ENCODE measurements at places on chromosomes 12 and 14.

DNA sequence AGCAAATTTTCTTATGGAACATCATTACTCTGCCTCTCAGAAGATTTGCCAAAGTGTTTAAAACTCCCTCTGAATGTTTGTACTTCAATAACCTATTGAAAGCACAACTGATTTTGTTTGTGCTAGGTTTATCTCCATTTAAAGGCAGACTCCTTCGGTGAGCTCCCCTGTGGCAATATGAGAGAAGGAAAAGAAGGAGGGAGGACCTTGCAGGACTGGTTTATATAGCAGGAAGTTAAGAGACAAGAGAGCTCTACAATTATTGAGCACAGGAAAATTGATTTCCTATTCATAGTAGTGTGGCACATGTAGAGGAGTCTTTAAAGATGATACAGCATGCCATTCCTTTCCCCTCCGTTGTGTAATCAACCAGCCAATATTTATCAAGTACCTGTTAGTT lies 75.5 kb downstream of the PDE3A start:
- no peak for DNase-seq

DNA sequence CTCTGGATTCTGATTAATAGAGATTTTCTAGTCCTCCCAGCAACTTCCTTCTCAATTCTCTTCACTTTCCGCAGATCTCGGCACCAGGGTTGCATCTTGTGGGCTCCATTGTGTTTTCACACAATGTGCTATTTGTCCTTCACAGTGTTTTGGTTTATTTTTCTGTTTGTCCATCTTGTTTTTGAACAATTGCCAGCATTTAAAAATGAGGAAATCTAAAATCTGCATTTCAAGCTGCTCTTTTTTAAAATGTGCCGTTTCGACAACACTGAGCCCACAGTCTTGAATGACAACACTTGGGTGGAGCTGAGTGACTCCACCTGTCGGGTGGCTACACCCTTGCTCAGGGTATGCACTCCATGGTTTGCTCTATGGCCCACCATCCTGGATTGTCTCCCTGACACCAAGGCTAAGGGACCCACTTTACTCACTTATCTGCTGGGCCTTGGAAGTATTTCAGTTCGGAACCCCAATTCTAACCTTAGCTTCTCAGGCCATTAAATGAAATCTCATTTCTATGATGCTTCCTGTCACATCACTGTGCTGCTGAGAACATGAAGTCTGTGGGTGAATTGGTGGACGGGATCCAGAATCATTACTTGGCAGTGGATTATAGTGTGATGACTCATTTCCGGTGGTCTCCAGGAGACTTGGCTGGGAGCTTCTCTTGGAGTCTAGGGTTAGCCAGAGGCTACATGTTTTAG lies 3.4 kb upstream of the MYRFL start:
- no peak for DNase-seq

GRCh38 chr14:51621654-51622053 lies 30.1 kb upstream of the FRMD6 start:
- no peak for DNase-seq

- no peak for DNase-seq
These were observed 47.1 kb downstream of the SERPINA3 start for GRCh38 chr14:94659256-94659655.

DNA sequence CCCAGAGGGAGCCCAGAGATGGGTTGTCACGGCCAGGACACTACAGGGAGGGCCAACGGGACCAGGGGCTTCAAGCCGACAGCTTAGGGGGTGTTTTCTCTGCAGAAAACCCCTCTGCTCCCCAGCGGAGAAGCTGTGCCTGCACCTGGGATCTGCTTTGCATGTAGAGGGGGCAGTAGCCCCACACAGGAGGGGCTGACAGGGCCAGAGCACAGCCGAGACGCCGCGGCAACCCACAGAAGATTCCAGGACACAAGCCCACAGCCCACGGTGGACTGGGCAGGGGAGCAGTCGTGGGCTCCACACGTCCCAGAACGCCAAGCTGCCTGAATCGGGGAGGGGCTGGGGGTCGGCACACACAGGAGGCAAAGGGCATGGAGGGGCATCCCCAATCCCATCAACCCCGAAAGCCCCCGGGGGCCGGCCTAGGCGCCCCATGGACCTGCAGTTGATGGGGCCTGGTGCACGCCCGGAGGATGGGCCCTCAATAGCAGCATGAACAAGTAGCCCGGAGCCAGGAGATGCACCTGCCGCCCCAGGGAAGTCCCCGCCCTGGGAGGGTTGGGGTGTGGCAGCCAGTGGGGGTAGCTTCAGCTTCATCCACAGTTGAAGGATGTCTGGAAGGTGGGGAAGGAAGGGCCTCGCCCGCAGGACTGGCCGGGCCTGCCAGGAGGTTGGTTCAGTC lies 30.5 kb upstream of the TMEM179 start:
- DNase-seq: no peak

- no peak for DNase-seq
These were observed 38.6 kb upstream of the ACSS3 start for GRCh38 chr12:81039231-81039630.

DNA sequence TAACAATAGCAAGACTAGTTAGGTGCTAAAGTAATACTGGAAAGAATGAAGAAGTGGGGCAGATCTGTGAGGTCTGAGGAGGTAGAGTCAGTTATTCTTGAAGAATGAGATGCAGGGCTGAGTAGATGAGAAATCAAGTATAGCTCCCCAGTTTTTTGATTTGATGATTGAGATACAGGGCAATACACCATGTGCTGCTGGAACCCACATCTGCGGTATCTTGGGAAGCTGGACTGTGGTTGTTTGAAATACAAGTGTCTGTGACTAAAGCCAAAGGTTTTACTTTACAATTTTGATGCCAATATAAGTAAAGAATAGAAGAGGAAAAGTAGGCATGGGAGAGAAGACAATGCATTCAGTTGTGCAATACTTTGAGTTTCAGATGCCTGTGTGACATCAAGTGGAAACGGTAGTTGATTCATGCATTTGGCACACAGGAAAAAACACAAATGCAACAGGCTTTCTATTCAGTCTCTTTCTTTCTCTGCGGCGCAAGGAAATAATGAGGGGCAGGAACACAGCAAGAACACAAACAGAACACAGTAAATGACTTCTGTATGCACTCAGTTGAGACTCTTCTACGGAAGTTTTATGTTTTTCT lies 190.2 kb upstream of the SLC38A2 start:
- no peak for DNase-seq

DNA sequence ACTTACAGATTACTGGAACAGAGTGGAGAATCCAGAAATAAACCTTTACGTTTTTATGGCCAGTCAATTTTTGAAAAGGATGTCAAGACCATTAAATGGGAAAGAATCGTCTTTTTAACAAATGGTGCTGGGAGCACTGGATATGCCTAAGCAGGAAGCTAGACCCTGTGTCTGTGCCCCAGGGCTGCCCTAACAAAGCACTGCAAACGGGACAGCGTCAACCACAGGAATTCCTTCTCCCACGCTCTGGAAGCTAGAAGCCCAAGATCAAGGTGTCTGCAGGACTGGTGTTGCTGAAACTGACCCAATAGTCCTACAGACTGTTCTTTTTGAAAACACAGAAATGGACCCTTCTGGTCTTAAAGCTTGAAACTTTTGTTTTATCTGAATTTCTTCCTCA lies 9.3 kb upstream of the TMEM121 start:
- no peak for DNase-seq
